ENCODE measurements at places on chromosomes 2 and 18.

- no peaks in the 10 kb centered on the region for H3K27me3 ChIP-seq
- H3K36me3 ChIP-seq, result no peaks in the 10 kb centered on the region
- no peak overlapping the region for H3K4me3 ChIP-seq
- H3K27ac ChIP-seq, result no peak overlapping the region
These were observed 438.6 kb downstream of the ZEB2 start for GRCh38 chr2:144081272-144081671.

DNA sequence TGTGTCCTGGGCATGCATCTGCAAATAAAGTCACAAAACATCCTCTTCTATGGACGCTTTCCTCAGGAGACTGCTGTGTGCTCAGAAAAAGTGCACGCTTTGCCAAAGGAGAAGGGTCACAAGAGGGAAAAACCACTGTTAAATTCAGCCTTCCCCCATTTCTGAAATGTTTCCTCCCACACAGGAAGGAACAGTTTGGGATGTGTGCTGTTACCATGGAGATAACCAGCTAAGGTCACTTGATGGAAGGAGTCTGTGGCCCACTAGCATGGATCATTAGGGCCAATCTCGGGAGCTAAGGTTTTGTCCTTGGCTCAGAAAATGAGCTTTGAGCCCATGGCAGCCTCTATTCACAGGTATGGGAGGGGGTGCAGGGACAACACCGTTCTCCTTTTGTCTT lies 5.6 kb downstream of the KCNE4 start:
- DNase-seq, result no peak
- no peak overlapping the region for H3K27ac ChIP-seq
- no peaks in the 10 kb centered on the region for H3K27me3 ChIP-seq
- no peaks in the 10 kb centered on the region for H3K4me1 ChIP-seq

- H3K4me1 ChIP-seq, result no peaks in the 10 kb centered on the region
- H3K4me3 ChIP-seq, result no peak overlapping the region
- no peak for DNase-seq
These were observed 611.0 kb downstream of the KCNJ3 start for GRCh38 chr2:155309483-155309882.

- H3K4me1 ChIP-seq, result no peaks in the 10 kb centered on the region
- no peak overlapping the region for H3K4me3 ChIP-seq
- no peak overlapping the region for H3K27ac ChIP-seq
- peak; percentile 24 for DNase-seq
These were observed 36.4 kb downstream of the CACNB4 start for GRCh38 chr2:152062125-152063091.

- no peak for DNase-seq
- H3K27me3 ChIP-seq, result no peaks in the 10 kb centered on the region
- no peaks in the 10 kb centered on the region for H3K4me1 ChIP-seq
- H3K4me3 ChIP-seq, result no peak overlapping the region
- no peak overlapping the region for H3K27ac ChIP-seq
- H3K36me3 ChIP-seq, result no peaks in the 10 kb centered on the region
These were observed 178.8 kb upstream of the HDAC4 start for GRCh38 chr2:239579524-239580198.

DNA sequence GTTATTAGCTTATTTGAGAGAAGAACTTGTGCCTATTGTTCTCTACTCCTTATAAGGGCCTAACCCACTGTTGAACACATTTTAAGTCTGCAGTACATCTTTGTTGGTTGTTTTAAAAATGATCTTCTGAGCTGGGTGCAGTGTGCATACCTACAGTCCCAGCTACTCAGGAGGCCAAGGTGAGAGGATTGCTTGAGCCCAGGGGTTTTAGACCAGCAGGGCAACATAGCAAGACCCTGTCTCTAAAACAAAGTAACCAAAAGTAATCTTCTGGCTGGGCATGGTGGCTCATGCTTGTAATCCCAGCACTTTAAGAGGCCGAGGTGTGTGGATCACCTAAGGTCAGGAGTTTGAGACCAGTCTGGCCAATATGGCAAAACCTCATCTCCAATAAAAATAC lies 25.8 kb upstream of the RAB10 start:
- H3K27me3 ChIP-seq, result no peaks in the 10 kb centered on the region
- H3K4me3 ChIP-seq, result no peak overlapping the region
- DNase-seq, result no peak
- no peak overlapping the region for H3K27ac ChIP-seq
- H3K4me1 ChIP-seq, result peaks cover 12% of the 10 kb centered on the region

DNA sequence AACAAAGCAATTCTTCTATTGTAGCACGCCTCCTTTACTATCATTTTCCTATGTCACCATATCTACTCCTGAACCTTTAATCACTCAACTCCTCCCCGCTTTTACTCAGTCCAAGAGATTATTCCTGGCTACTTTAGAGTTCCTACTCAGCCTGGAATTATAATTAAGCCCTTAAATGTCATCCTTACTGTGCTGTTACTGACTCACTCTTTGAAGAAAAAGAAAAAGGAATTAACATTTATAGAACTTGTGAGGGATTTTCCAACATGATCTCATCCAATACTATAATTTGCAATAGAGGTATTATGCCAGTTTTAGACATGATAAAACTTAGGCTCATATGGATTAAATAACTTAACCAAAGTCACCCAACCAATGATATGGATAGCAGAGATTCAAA lies 61.7 kb downstream of the CCDC88A start:
- H3K27ac ChIP-seq, result no peak overlapping the region
- H3K4me1 ChIP-seq, result no peaks in the 10 kb centered on the region
- H3K36me3 ChIP-seq, result peaks cover 34% of the 10 kb centered on the region
- no peak overlapping the region for H3K4me3 ChIP-seq
- H3K27me3 ChIP-seq, result no peaks in the 10 kb centered on the region

DNA sequence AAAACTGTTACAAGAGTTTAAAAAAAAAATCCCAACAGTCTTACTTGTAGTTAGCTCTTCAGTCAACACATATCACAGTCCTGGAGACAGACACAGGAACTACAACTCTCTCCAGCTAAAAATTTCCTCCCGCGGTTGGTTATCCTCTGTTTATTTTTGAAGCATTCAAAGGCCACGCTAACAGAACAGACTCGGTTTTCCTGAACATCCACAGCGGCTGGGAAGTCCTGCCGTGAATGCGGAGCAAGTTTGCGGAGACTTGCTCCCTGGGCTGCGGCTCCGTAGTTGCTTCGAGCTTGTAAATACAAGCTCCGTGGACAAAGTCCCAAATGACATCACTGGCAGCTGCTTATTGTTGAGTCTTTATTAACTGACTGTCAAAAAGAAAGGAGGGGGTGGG lies at the start of gene NCKAP5:
TSS of gene NCKAP5 (minus strand) at position 292 of the 400 bp plus-strand sequence. CDS start 50,937 bp downstream, outside the sequence.
- no peak within 1 kb of the TSS for H3K27ac ChIP-seq
- H3K36me3 ChIP-seq, result no peaks in the 10 kb centered on the region
- no peaks in the 10 kb centered on the region for H3K4me1 ChIP-seq
- no peak for DNase-seq
- H3K27me3 ChIP-seq, result peaks cover 12% of the 10 kb centered on the region
- H3K4me3 ChIP-seq, result no peak within 1 kb of the TSS

DNA sequence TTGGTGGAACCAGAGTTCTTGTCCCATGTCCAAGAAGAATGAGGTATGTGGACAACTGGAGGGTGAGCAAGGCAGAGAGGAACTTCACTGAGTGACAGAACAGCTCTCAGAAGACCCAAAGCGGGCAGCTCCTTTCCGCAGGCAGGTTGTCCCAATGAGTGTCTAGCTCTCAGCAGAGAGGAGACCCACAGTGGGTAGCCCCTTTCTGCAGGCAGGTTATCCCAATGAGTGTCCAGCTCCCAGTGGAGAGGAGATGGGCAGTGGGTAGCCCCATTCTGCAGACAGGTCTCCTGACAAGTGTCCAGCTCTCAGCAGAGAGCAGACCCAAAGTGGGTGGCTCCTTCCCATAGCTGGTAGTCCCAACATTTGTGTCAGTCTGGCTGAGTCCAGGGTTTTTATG lies 69.6 kb downstream of the SRBD1 start:
- DNase-seq, result peak; percentile 13
- no peak overlapping the region for H3K4me3 ChIP-seq
- H3K36me3 ChIP-seq, result peaks cover 47% of the 10 kb centered on the region

GRCh38 chr2:219684721-219685689 lies 57.6 kb downstream of the SLC4A3 start:
- DNase-seq, result no peak
- no peak overlapping the region for H3K27ac ChIP-seq
- H3K27me3 ChIP-seq, result peaks cover 12% of the 10 kb centered on the region
- peaks cover 6% of the 10 kb centered on the region for H3K4me1 ChIP-seq
- no peaks in the 10 kb centered on the region for H3K36me3 ChIP-seq

- H3K36me3 ChIP-seq, result no peaks in the 10 kb centered on the region
- DNase-seq, result no peak
- H3K4me1 ChIP-seq, result no peaks in the 10 kb centered on the region
- no peak overlapping the region for H3K27ac ChIP-seq
These were observed 1269.9 kb upstream of the GYPC start for GRCh38 chr2:125386074-125386473.

GRCh38 chr18:2551425-2551824 lies 19.9 kb downstream of the METTL4 start:
- no peak overlapping the region for H3K27ac ChIP-seq
- no peak overlapping the region for H3K4me3 ChIP-seq
- H3K4me1 ChIP-seq, result no peaks in the 10 kb centered on the region
- H3K27me3 ChIP-seq, result no peaks in the 10 kb centered on the region

- H3K36me3 ChIP-seq, result no peaks in the 10 kb centered on the region
- peak; percentile 27 for DNase-seq
- peak overlapping the region; percentile 92 for H3K27ac ChIP-seq
- no peaks in the 10 kb centered on the region for H3K27me3 ChIP-seq
- peaks cover 16% of the 10 kb centered on the region for H3K4me1 ChIP-seq
These were observed 617 bp downstream of the SRBD1 start for GRCh38 chr2:45610281-45611019.

DNA sequence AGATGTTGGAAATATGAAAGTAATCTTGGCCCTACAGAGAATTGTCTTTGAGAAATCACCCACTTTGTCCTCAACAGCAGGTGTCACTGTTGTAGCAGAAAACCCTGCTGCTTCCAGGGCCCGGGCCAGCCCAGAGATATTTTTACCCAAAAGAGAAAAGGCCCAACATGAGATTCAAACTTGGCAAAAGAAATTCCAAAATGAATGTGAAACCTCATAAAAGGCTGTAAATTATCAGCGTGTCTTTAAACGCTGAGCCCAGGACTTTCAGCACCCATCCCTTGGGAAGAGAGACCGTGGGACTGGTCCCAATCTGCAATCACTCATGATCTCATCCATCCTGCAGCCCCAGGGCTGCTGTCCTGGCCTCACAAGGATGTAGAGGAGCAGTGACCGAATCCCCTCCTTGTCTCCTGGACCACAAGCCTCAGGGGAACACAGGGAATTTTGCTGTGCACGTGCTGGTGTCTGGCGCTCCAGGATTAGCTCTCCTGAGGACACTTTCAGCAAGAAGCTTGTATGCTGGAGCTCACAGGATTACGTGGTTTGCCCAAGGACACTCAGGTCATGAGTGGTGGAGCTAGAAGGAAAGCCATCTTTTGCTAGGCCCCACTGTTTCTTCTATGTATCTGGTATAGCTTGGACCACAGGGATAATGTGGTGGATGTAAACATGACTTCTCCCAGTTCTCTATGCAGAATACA lies 202.1 kb downstream of the RNF144A start:
- H3K4me1 ChIP-seq, result no peaks in the 10 kb centered on the region
- no peak overlapping the region for H3K27ac ChIP-seq
- no peak overlapping the region for H3K4me3 ChIP-seq
- peak; percentile 56 for DNase-seq
- no peaks in the 10 kb centered on the region for H3K27me3 ChIP-seq

DNA sequence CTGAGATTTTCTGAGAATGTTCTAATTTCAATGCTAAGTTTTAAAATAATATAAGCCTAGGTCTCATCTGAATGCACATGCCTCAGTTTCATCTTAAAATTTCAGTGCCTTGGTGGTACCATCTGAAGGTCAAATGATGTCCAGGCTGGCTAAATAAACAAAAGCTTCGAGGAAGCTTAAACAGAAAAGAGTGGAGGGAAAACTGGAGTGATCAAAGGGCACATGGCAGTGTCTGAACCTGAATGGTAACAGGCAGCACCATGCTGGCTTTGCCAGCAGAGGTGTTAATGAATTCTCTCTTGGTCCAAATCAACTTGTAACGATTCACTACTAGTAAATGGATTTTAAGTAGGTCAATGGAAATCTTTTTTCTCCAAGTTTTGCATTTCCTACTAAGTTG lies 158.4 kb upstream of the MEX3C start:
- H3K4me1 ChIP-seq, result no peaks in the 10 kb centered on the region
- DNase-seq, result no peak
- no peaks in the 10 kb centered on the region for H3K27me3 ChIP-seq
- no peak overlapping the region for H3K4me3 ChIP-seq
- no peaks in the 10 kb centered on the region for H3K36me3 ChIP-seq

- peak overlapping the region; percentile 93 for H3K4me3 ChIP-seq
- DNase-seq, result peak; percentile 37
- H3K4me1 ChIP-seq, result peaks cover 6% of the 10 kb centered on the region
- H3K36me3 ChIP-seq, result no peaks in the 10 kb centered on the region
- no peak overlapping the region for H3K27ac ChIP-seq
These were observed 28.4 kb downstream of the BOLA3 start for GRCh38 chr2:74119339-74119738.

- H3K27me3 ChIP-seq, result no peaks in the 10 kb centered on the region
- H3K36me3 ChIP-seq, result no peaks in the 10 kb centered on the region
- no peaks in the 10 kb centered on the region for H3K4me1 ChIP-seq
- no peak for DNase-seq
These were observed 231.6 kb upstream of the NT5C1B start for GRCh38 chr2:18820966-18821365.

DNA sequence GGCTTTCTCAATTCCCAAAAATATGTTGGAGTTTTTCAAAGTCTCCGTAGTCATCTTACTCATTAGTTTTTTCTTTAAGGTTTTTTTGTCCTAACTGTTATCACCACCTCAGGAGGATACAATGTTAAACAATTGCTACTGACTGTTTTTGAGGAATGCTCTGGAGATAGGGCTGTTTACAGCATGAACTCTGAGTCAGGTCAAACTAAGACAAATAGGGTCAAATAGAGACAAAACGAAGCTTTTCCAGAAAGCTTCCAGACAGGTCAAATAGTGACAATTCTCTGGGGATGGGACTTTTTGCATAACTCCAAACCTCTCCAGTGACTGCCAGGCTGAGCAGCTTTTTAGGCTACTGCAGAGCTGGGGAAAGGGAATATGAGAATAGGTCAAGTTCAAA lies 15.2 kb upstream of the DIPK1C start:
- no peak overlapping the region for H3K27ac ChIP-seq
- no peaks in the 10 kb centered on the region for H3K27me3 ChIP-seq
- H3K4me3 ChIP-seq, result no peak overlapping the region
- H3K4me1 ChIP-seq, result no peaks in the 10 kb centered on the region
- no peak for DNase-seq

- DNase-seq, result no peak
- no peaks in the 10 kb centered on the region for H3K27me3 ChIP-seq
- H3K36me3 ChIP-seq, result no peaks in the 10 kb centered on the region
- no peak overlapping the region for H3K4me3 ChIP-seq
- H3K27ac ChIP-seq, result no peak overlapping the region
These were observed 31.3 kb downstream of the TMEM177 start for GRCh38 chr2:119710281-119710680.

DNA sequence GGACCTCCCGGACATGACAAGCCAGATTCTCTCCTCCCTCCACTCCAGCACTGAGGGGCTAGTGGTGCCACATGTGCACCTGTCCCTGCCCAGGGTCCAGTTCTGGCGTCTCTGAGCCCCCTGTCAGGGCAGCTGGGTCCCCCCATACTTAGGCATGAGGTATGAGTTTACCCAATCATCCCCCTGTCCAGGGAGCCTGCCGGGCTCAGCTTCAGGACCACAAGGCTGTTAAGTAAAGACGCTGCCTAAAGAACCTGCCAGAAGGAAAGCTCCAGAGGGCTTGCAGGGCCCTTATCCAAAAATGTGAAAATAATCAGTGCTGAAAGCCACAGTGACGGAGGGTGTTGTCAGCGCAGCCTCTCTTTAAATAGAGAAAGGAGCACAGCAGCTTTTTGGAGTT lies 40.0 kb downstream of the SH3BP4 start:
- no peaks in the 10 kb centered on the region for H3K27me3 ChIP-seq
- peaks cover 2% of the 10 kb centered on the region for H3K4me1 ChIP-seq
- DNase-seq, result no peak

Measured in common myeloid progenitor, CD34-positive (primary cell).